ENCODE measurements at places on chromosomes 12 and 14.

- DNase-seq, result no peak
Observed at GRCh38 chr12:131006036-131006735, 52.5 kb downstream of the ADGRD1 start.

DNA sequence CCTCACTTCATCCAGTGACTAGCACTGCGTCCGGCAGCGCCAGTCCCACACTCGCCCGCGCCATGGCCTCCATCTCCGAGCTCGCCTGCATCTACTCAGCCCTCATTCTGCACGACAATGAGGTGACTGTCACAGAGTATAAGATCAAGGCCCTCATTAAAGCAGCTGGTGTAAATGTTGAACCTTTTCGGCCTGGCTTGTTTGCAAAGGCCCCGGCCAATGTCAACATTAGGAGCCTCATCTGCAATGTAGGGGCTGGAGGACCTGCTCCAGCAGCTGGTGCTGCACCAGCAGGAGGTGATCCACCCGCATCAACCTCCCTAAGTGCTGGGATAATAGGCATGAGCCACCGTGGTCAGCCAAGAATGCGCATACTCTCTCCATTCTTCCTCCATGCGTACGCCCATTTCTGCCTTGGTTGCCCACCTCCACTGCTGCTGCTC lies 59.9 kb downstream of the IRF2BPL start:
- DNase-seq, result no peak

DNA sequence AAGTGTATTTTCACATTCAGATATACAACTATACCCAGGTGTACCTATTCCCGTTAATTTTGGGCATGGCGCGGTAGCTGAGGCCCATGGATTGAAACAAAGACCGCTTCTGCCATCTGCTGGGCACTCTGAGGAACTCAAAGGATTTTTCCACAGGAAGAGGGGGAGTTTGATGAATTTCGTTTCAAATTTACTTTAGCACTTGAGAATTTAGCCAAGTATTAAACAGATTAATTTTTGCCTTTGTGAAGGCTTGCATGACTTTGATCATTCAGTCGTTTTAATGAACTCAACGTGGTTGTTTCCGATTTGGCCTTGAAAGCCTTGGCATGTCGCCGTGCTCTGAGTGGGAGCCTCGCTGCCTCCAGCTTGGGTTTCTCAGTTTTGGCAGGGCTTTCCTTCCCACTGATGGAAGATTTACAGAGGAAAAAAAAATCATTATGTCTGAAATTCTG lies 153.2 kb upstream of the DDHD1 start:
- DNase-seq, result peak; percentile 31

GRCh38 chr14:100810861-100811461 lies 15.0 kb upstream of the MEG3 start:
- no peak for DNase-seq

Measured in NCI-H1694 treated with DMSO at 0.1 percent for 48 hours (cell line).